ENCODE measurements at places on chromosomes 13 and 19. TPM values are rescaled to one million over a fixed set of nuclear protein-coding genes. Genes with fewer than 3 reads are reported as not detected.

- no peak for DNase-seq
Observed at GRCh38 chr19:1066748-1067340, at the start of gene ARHGAP45. Gene ARHGAP45 (plus strand): TSS chr19:1067167. CDS start chr19:1067406, 239 bp downstream.

GRCh38 chr13:97974773-97975172 is 21.3 kb downstream of the IPO5 start:
- no peak for DNase-seq

GRCh38 chr19:7500811-7501450 is 12.1 kb upstream of the PEX11G start:
- no peak for DNase-seq

- DNase-seq, result no peak
Observed at GRCh38 chr19:30371960-30372824, at the start of gene ZNF536. Gene ZNF536 (plus strand): TSS chr19:30372384. CDS start chr19:30443563, 71,179 bp downstream.

DNA sequence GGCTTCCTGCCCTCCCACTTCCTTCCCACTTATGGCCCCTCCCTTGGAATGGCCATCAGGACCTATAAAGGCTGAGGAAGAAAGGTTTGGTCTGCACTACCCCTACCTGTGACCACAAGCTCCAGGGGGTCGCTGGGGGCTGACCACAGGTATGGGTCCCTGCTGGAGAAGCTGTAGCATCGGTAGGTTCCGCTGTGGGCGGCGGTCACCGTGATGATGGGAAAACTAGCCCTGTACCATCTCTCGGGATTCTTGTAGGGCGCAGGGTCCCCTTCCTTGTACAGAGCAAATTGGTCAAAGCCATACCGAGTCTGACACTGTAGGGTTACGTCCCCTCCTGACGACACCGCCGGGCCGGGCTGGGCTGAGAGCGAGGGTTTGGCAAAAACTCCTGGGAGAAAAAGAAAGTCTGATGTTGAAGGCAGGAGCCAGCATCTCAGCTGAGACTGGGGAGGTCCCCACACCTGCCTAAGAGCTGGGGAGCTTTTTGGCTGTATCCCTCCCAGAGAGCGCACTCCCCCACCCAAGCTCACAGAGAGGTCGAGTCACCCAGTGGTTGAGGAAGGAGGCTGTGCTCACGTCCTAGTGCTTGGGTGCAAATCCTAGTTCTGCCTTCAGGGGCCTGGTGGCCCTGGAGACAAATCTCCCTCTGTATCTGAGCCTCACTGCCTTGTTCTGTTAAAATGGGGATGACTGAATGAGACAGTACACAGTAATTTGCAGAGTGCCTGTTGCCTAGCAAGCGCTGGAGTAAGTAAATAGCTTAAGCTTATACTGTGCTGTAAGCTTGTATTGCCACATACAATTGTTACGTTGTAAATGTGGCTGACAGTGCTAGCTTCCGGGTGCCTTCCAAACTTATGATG is 10.4 kb downstream of the GP6 start:
- DNase-seq, result no peak

GRCh38 chr13:34657716-34658115 is 284.4 kb upstream of the NBEA start:
- DNase-seq, result no peak

DNA sequence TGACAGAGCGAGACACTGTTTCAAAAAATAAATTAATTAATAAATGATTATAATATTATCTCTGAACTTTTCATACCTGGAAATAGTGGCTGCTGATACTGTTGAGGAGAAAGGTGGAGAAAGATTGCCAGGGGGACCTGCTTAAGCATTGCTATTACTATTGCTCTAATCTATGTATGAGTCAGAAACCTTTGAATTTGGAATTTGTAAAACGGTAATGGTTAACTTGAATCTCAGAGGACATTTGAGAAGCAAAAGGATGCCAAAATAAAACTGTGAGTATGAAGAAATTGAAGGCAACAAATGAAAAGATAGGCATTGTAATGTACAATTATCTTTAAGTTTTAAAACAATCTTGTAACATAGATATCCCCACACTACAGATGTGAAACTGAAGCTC is 5.2 kb downstream of the MRPL57 start:
- no peak for DNase-seq

GRCh38 chr13:75723901-75724300 is 87.8 kb downstream of the LMO7 start:
- no peak for DNase-seq

GRCh38 chr13:49608651-49609331 is 19.5 kb upstream of the ARL11 start:
- DNase-seq, result no peak

DNA sequence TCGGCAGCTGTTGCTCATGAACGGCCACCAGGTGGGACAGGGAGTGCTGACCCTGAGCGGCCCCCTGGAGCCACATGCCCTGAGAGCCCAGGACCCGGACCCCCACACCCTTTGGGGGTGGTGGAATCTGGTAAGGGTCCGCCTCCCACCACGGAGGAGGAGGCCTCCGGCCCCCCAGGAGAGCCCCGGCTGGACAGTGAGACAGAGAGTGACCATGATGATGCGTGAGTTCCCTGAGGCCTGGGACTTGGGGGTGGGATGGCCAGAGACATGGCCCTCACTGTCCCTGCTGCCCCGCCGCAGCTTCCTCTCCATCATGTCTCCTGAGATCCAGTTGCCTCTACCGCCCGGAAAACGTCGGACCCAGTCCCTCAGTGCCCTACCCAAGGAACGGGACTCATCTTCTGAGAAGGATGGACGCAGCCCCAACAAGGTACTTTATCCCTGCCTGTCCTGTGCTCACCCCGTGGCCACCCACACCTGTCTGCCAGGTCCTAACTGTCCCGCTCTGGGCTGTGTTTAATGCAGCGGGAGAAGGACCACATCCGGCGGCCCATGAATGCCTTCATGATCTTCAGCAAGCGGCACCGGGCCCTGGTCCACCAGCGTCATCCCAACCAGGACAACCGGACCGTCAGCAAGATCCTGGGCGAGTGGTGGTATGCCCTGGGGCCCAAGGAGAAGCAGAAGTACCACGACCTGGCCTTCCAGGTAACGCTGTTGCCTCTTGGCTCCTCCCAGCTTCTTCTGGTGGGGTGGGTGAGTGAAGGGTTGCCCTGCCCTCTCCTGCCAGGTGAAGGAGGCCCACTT is 14.7 kb upstream of the PRR19 start:
- no peak for DNase-seq

DNA sequence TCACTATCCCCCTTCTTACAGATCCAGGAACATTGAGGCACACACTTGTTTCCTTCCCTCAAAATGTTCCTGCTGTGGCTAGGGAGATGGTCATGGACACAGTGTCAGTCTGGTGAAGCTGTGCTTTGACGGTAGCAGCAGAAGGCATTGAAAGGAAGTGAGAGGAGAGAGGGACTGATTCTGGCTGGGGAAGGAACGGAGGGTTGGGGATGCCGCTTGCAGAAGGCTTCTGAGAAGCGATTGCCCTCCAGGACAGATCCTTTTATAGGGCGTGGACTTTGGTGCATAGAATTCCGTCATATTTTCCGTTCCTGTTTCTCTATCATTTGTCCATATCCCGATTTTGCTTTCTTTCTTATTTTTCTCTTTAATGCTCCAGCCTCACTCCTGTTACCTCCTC is 14.1 kb upstream of the MYH14 start:
- DNase-seq, result no peak

DNA sequence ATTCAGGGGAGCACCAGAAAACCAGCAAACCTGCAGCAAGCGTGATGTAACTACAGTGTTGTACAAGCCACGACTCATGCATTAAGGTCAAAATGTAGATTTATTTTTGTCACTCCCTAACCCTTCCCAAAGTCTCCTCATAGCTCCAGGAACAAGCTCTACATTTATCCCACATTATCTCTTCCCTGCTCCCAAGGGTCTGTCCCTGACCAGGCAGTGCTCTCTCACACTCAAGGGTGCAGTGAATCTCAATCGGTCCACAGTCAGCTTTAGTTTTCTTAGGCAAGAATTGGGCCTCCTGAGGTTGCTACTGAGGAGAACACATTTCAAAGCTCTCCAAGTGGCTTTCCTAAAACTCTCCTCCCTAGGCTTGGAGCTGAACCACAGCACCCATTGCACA is 219.4 kb downstream of the NHLRC3 start:
- no peak for DNase-seq

DNA sequence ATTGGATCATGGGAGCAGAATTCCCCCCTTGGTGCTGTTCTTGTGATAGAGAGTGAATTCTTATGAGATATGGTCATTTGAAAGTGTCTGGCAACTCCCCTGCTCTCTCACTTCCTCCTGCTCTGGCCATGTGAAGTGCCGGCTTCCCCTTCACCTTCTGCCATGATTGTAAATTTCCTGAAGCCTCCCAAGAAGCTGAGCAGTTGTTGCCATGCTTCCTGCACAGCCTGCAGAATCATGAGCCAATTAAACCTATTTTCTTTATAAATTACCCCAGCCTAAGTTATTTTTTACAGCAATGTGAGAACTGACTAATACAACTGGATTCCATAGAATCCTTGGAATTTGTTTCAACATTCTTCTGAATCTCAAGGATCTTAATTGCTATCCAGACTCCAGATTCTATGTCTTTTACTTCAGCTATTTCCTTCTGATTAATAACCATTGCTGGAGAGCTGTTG is 328.1 kb downstream of the SLITRK5 start:
- no peak for DNase-seq

GRCh38 chr13:110103534-110103933 is 203.4 kb downstream of the COL4A1 start:
- DNase-seq, result no peak

DNA sequence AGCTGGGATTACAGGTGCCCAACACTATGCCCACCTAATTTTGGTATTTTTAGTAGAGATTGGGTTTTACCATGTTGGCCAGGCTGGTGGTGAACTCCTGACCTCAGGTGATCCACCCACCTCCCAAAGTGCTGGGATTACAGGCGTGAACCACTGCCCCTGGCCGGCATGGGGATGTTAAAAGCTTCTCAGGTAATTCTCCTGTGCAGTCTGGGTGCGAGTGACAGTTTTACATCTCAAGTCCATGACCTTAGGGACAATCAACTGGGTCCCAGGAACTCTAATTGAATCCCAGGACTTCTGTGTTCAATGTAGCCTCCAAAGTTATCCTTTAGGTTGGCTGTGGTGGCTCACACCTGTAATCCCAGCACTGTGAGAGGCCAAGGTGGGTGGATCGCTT is 100.1 kb upstream of the TSHZ3 start:
- no peak for DNase-seq

- no peak for DNase-seq
Observed at GRCh38 chr13:49046519-49046918, 70.8 kb downstream of the FNDC3A start.

- no peak for DNase-seq
Observed at GRCh38 chr19:10290357-10290875, 664 bp downstream of the ICAM5 start.

DNA sequence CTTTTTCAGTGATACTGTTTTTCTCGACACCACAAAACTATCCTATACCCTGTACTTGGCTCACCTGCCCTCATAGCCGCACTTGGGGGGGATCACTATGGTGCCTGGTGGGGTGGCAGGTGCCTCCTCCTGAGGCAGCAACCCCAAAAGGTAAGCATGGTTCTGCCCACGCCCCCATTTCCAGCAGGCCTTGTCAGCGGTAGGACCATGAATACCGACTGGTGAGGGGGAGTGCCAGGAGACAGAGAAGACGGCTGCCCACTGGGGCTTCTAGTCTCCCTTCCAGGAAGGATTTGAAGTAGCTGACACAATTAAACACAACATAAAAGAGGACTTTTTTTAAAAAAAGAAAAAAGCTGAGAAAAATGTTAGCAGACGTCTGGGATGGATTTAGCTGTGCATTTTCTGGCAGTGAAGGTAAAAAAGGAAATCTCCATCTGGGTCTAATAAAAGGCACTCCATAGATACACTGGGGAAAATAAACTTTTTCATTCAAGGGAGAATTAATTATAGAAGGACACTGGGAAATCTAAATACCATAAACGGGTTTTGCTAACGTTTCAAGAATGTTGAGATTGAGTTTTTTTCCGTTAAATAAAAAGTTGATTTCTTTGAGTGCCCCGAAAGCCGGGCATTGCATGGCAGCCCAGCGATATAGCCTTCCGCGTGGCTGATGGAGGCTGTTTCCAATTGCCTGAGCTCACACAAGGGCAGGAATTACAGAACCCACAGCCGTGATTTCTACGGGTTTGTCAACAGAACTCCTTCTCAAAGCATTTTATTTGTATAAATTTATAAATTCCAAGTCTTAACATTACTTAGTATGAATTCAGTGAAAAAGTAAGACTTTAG is 45.1 kb downstream of the ATP11A start:
- DNase-seq, result no peak

DNA sequence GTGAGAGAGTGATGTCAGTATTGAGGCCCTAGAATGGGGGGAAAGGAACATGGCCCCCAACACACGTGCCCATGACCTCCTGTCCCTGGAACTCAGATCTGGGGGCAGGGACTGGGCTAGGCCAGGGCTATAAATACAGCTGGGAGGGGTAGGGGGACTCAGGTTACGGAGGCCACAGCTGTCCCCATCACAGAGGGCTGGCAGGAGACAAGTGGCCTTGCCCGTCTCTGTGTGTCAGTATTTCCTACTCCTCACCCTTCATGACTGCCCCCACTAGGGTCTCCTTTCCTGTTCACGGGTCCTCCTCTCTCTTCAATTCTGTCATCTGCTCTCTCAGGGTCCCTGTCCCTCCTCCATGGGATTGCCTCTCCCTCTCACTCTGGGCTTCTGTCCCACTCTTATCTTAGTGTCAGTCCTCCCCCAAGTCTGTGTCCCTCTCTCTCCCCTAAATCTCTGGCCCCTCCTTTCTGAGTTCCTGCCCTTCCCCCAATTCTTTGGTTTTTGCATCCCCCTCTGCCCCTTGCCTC is 687 bp upstream of the HRC start:
- DNase-seq, result peak; percentile 89

GRCh38 chr13:35839806-35840205 is 291.4 kb downstream of the DCLK1 start:
- no peak for DNase-seq

- no peak for DNase-seq
Observed at GRCh38 chr13:99150575-99151361, 49.9 kb upstream of the UBAC2 start.

DNA sequence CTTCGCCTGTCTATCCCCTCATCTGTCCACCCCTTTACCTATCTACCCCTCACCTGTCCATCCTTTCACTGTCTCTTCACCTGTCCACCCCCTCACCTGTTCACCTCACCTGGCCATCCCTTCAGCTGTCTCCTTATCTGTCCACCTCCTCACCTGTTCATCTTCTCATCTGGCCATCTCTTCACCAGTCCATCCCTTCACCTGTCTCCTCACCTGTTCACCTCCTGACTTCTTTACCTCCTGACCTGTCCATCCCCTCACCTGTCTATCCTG is 13.2 kb upstream of the KANK2 start:
- no peak for DNase-seq

GRCh38 chr19:51676566-51677083 is 16.5 kb upstream of the SPACA6 start:
- DNase-seq, result no peak

GYS1 gene
- total RNA-seq, result 38.9 TPM

CYP4F3 gene
- not detected for total RNA-seq

PSG1 gene
- not detected for total RNA-seq

MYPOP gene
- total RNA-seq, result 2.5 TPM

COMP gene
- total RNA-seq, result not detected

MCF2L gene
- 4.6 TPM for total RNA-seq

CATSPERD gene
- not detected for total RNA-seq

ELANE gene
- total RNA-seq, result not detected

FCAR gene
- total RNA-seq, result not detected

SIGLEC11 gene
- total RNA-seq, result 2.7 TPM

CEACAM7 gene
- not detected for total RNA-seq

All from SJCRH30 (cell line).